ENCODE measurements at places on chromosomes 16 and 17. TPM values are rescaled to one million over a fixed set of nuclear protein-coding genes. Genes with fewer than 3 reads are reported as not detected.
A peak's percentile ranks its signal among the peaks of the same experiment; 100 is the strongest.

CFAP97D1 gene
- total RNA-seq: not detected

ZNF385C gene
- total RNA-seq: 1.6 TPM

KRTAP2-1 gene
- not detected for total RNA-seq

MTMR4 gene
- 88.4 TPM for total RNA-seq

TMEM100 gene
- total RNA-seq: not detected

MYH11 gene
- total RNA-seq: not detected

ELMO3 gene
- total RNA-seq: 3.1 TPM

ZFPM1 gene
- 13.8 TPM for total RNA-seq

ALOX15 gene
- 0.26 TPM for total RNA-seq

MYH13 gene
- total RNA-seq: not detected

CD300LF gene
- not detected for total RNA-seq

SPATA22 gene
- not detected for total RNA-seq

HOXB3 gene
- 2.9 TPM for total RNA-seq

ZNF750 gene
- not detected for total RNA-seq

NME1 gene
- 96.0 TPM for total RNA-seq

ASPHD1 gene
- total RNA-seq: 0.82 TPM

GRAP gene
- 15.9 TPM for total RNA-seq

GRCh38 chr17:36204724-36205500 is 6.0 kb upstream of the CCL4L2 start:
- DNase-seq: no peak

- DNase-seq: peak; percentile 52
Observed at GRCh38 chr16:68764862-68765261, 27.8 kb downstream of the CDH1 start.

- DNase-seq: no peak
Observed at GRCh38 chr17:66425756-66426396, 123.5 kb downstream of the PRKCA start.

GRCh38 chr16:5479926-5480325 is 382.3 kb upstream of the EEF2KMT start:
- DNase-seq: no peak

DNA sequence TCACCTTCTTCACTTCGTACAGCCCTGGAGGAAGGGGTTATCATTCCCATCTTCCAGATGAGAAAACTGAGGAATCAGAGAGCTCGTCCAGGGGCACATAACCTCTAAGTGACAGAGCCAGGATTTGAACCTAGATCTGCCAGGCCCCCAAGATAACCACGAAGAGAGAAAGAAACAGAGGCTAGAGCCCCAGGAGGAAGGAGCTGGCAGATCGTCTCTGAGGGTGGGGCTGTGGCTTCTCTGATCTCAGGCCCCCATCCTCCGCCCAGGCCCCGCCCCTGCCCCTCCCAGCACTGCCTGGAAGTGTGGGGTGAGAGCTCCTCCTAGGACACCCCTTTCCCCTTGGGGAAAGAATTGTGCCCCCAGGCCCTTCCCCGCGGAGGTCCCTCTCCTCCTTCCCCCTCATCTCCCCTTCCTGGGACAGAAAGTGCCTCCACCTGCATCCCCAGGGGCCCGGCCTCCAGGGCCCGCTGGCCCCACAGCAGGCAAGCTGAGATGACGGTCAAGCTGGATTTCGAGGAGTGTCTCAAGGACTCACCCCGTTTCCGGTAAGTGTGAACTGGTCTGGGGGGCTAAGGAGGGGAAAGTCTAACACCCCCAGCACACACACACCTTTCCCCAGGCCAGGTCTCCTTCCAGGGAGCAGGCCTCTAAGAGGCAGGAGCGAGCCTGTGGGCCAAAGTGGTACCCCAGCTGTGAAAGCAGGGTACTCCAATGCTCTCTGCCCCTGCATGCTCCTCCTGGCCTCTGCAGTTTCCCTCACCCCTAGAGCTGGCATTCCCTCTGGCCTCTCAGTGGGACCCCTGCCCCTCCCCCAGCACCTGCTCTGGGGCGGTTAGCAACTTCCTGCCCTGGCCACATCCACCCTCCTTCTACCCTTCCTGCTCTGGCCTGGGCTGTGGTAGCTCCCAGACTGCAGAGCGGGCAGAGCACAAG is at the start of gene ACAP1:
Gene ACAP1 (plus strand): TSS at position 290 of the 936 bp plus-strand sequence. CDS start 206 bp downstream, at position 496.
- DNase-seq: peak; percentile 84

DNA sequence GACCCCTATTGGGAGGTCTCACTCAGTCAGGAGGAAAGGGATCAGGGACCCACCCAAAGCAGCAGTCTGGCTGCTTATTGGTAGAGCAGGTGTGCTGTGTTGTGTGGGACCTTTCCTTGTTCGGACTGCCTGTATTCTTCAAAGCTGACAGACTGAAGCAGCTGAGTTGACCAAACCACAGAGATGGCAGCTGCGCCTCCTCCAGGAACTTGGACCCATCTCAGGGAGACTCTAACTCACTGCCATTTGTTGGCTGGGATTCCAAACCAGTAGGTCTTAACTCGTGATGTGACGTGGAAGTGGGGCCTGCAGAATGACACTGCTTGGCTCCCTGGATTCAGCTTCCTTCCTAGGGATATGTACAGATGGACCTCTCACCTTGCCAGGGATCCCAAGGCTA is 9.6 kb upstream of the UQCRC2 start:
- DNase-seq: no peak

GRCh38 chr16:75238853-75239541 is 12.4 kb downstream of the BCAR1 start:
- DNase-seq: no peak

DNA sequence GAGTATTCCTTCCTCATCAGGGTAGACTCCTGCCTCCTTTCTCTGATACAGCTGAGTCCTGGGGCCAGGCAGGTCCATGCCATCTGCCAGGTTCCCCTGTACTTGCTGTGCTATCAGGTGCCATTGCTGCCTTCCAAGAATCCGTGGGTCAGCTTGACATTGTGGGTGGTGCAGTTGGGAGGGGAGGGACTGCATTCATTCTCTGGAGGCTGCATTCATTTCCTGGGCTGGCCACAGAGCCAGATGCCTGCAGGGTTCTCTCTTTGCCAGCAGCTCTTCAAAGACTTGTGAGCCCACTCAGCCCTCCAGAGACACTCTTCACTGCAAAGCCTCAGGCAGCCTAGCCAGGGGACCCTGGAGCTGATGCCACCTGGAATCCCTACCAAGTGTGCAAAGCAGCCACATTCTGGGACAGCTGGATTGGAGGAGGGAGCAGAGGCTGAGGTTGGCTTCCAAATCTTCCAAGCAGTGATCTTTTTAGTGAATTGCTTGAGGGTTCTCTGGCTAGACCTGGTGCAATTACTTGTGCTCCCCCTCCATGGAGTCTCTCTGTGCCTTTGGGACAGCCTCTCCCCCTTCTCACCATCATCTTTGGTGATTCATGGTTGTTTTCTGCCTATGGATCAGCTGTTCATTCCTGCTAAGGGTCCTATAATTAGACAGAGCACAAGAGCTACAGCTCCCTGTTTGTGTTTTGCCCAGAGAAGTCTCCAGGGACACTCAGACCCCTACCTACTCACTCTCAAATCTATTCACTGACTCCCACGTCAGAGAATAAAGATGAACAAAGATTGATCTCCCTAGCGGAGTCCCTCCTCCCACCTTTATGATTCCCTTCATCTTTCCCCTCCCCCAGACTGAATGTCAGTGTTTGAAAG is 20.9 kb downstream of the ANKFN1 start:
- DNase-seq: no peak

DNA sequence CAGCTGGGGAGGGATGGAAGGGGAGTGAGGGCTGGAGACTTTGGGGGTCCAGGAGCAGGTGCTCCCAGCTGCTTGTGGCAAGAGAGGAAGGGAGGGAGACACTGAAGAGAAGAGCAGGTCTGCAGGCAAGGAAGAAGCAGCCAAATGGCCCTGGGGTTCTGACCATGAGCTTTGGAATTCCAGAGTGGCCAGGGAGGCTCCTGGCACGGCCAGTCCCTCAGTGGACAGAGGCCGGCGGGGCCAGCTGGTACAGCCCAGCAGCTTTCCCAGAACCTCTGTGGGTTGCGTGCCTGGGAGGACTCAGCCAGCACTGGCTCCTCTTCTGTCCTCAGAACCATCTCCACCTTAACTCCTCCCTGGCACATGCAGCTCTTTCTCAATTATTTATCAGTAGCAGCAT is 233.0 kb downstream of the MSI2 start:
- DNase-seq: no peak

GRCh38 chr17:62994931-62995330 is 28.9 kb downstream of the TANC2 start:
- DNase-seq: no peak

GRCh38 chr17:34665150-34665806 is 85.9 kb downstream of the TMEM132E start:
- no peak for DNase-seq

DNA sequence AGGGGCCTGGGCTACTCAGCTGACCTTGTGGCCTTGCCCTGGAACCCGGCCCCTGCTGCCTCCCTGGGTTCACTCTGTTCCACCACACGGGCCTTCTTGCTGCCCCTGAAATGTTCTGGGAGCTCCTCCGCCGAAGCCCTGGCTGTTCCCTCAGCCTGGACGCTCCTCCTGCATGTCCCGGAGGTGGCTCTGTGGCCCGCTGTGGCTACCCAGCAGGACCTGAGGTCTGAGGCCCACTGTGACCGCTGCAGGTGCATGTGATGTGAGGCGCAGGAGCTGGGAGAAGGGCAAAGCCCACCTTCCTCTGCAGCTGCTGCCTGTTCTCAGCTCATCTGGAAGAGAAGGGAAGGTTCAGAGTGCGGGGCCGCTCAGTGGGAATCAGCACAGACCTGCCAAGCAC is 38.9 kb upstream of the ACSF3 start:
- no peak for DNase-seq

- DNase-seq: no peak
Observed at GRCh38 chr16:79794941-79795340, 194.4 kb upstream of the MAF start.

DNA sequence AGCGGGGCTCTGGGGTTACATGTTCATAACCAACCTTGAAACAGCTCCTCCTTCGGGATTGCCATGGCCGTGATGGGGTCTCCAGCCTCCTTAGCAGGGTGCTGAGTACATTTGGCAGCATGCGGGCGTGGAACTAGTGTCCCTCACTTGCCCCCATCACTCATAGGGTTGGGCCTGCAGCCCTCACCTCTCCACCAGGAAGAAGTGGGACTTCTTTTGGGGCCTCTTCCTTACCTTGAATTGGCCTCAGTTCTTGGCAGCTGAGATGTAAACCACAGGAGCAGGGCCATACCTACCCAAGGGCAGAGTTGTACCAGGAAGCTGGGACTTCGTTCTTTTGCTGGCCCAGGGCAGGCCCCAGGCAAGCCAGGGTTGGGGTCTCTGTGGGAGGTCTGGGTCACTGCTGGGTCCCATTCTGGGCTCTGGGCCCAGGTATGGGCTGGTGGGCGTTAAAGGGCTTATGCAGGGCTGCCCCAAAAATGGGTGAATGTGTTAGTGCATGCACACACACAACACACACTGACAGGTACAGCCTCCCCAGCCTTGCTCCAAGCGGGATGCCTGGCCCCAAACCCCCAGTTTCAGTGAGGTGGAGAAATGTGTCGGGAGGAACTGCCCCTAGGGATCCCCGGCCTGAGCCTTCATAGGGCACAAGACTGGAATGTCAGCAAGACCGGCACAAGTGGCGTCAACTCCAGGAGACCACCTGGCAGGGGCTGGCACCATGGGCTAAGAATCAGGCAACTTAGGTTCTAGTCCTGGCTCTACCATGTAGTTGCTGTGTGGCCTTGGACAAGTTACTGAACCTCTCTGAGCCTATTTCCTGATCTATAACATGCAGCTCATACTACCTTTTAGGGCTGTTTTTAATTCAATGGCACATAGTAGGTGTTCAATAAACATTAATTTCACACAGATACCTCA is 3.9 kb upstream of the KRT15 start:
- no peak for DNase-seq

GRCh38 chr16:79072517-79072916 is 528.0 kb downstream of the MAF start:
- DNase-seq: no peak

DNA sequence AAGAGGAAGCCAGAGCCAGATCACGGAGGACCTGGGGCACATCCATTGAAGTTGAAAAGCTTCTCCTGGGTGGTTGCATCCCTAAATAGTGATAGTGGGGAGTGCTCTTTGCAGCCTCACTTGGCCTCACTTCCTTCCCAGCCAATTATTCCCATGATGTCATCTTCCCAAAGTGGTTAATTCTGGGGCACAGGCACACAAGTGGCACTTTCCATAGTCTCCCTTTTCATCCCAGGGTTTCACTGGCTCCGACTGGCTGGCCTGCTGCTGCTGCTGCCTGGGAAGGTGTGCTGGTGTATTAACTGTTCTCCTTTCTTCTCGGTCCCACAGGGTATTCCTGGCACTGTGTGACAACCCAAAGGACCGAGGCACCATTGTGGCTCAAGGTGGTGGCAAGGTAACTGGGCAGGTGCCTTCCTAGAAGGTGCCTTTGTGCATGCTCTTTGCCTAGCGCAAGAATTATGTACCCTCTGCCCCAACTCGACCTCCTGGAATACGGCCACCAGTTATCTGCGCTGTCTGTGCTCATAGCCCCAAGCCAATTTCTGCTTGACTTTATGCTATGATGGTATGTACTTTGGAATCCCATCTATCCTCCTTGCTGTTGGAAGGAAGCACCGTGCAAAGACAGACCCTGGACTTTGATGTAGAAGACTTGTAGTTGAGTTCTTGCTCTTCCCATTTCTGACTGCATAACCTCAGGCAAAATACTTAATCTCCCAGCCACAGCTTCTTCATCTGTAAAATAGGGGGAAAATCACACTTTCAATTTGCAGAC is 18.4 kb downstream of the SLC35G3 start:
- no peak for DNase-seq

DNA sequence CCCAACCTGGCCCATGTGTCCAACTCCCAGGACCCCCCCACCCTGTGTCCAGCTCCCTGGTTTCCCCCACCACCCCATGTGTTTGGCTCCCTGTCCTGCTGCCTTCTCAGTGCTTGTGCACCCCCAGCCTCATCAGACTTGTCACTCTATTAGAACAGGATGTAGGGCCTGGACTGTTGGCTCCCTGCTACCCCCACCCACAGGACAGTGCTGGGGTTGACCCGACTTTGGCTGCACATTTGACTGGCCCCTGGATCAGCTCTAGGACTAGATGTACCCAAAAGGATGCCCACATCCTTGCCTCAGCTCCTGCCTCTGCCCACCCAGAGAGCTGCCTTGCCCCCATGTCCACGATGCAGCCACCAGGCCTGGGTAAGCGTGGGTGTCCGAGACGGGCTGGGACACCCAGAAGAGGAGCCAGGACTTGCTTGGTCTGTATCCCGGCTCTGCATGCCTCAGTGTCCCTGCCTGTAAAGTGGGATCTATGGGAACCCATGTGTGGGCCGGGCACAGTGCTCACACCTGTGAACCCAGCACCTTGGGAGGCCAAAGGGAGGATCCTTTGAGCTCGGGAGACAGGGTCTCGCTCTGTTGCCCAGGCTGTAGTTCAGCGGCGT is 1.5 kb upstream of the CCDC57 start:
- DNase-seq: no peak

- DNase-seq: no peak
Observed at GRCh38 chr16:19881028-19881427, 3.6 kb downstream of the GPRC5B start.

- DNase-seq: no peak
Observed at GRCh38 chr17:12637015-12637414, 28.7 kb upstream of the MYOCD start.

Data from activated T-cell treated with anti-CD3 and anti-CD28 coated beads, Interleukin-2, amount 50 U/mL, for 72 hours (primary cell).